ENCODE measurements at places on chromosomes 7 and 10. TPM values are rescaled to one million over a fixed set of nuclear protein-coding genes. Genes with fewer than 3 reads are reported as not detected.
A peak's percentile ranks its signal among the peaks of the same experiment; 100 is the strongest.

The SSC4D gene
- total RNA-seq, result 0.37 TPM

The TUBAL3 gene
- total RNA-seq, result 11.3 TPM

The CCDC71L gene
- 7.6 TPM for total RNA-seq

The LIPJ gene
- total RNA-seq, result not detected

The GARIN1A gene
- 1.8 TPM for total RNA-seq

GRCh38 chr7:16359216-16359615 lies 62.1 kb downstream of the CRPPA start:
- no peak overlapping the region for H3K27ac ChIP-seq
- H3K4me1 ChIP-seq, result peaks cover 12% of the 10 kb centered on the region
- DNase-seq, result no peak
- H3K27me3 ChIP-seq, result no peaks in the 10 kb centered on the region

- DNase-seq, result no peak
- no peaks in the 10 kb centered on the region for H3K27me3 ChIP-seq
- H3K27ac ChIP-seq, result no peak overlapping the region
- H3K4me1 ChIP-seq, result peaks cover 13% of the 10 kb centered on the region
These were observed 65.6 kb downstream of the MKI67 start for GRCh38 chr10:128060341-128061250.

- H3K4me1 ChIP-seq, result no peaks in the 10 kb centered on the region
- H3K27me3 ChIP-seq, result no peaks in the 10 kb centered on the region
- no peak for DNase-seq
These were observed 44.9 kb downstream of the INSYN2A start for GRCh38 chr10:127151541-127151940.

GRCh38 chr7:84194484-84195271 lies at the start of gene SEMA3A:
Gene SEMA3A, minus strand, starts transcription at chr7:84194789. Its CDS starts 203 bp downstream, at chr7:84194586.
- H3K4me3 ChIP-seq, result peak within 1 kb of the TSS; percentile 50
- DNase-seq, result peak; percentile 80
- no peaks in the 10 kb centered on the region for H3K27me3 ChIP-seq
- H3K36me3 ChIP-seq, result no peaks in the 10 kb centered on the region
- peak within 1 kb of the TSS; percentile 57 for H3K27ac ChIP-seq
